ENCODE measurements at places on chromosomes 4 and X. TPM values are rescaled to one million over a fixed set of nuclear protein-coding genes. Genes with fewer than 3 reads are reported as not detected.

- DNase-seq: no peak
These were observed 30.0 kb downstream of the AFAP1 start for GRCh38 chr4:7909463-7910262.

DNA sequence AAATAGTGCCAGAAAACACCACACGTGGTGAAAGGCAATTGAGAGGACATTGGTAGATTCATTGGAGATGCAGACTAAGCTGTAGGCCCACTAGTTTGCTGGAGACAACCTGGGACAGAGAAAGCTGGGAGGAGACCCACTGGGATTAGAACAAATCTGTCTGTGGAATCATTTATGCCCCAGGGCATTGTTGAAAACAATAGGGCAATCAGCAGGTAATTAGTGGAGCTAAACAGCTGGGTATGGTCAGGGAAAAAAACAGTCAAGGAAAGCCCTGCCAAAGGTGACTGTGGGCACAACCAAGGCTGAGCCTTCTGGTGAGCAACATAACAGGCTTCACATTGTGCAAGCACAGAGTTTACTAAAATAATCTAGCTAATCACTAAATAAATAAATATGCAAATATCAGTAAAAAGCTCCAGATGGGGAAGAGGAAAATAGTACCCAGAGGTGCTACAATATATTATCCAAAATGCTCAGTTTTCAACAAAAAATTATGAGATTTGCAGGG, 9.0 kb downstream of the TCEAL3 start:
- DNase-seq: no peak

DNA sequence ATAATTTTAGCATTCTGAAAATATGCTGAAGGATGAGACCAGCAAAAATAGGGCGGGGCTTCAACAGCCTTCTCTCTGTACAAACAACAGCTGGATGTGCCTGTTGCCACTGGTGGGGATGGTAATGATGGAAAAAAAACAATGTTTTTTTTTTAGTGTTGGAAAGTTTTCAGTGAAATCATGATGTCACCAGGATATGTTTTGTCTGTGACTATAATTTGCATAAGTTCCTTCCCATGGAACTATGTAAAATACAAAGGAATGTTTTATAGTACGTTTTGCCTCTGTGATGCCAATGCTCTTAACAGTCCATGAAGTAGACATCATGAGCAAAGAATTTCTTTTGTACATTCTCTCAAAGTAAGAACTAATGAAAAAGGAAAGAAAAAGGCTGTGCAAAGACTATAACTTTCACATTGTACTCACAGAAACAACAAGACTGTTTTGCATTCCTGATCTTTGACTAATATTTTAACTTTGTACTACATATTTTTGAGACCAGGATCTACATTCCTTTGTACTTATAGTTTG, 589.7 kb downstream of the SPRY1 start:
- peak; percentile 61 for DNase-seq

GRCh38 chr4:8264106-8264505, 5.4 kb upstream of the HTRA3 start:
- DNase-seq: no peak

GRCh38 chr4:8738471-8738931, 133.1 kb downstream of the HMX1 start:
- DNase-seq: no peak

- no peak for DNase-seq
These were observed 1.8 kb downstream of the RGS12 start for GRCh38 chr4:3294401-3295241.

- no peak for DNase-seq
These were observed 205.4 kb downstream of the CFAP299 start for GRCh38 chr4:80540785-80541469.

Gene MAGEA1
- total RNA-seq: not detected

DNA sequence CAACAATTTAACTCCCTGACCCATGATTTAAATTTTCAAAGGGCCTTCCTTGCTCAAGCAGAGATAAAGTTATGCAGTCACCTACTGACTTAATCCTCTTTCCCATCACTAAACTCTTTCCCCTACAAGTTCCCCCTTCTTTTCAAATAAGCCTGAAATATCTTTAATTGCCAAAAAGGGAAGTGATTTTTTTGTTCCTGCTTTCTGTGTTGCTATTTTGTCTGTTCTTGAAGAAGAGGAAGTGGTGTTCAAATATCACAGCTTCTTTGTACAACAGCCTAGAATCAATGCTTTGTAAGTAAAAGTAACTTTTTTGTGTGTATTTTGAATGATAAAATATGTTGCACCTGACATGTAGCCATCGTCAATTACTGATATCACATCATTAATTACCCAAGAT, 595.9 kb downstream of the CENPC start:
- no peak for DNase-seq

DNA sequence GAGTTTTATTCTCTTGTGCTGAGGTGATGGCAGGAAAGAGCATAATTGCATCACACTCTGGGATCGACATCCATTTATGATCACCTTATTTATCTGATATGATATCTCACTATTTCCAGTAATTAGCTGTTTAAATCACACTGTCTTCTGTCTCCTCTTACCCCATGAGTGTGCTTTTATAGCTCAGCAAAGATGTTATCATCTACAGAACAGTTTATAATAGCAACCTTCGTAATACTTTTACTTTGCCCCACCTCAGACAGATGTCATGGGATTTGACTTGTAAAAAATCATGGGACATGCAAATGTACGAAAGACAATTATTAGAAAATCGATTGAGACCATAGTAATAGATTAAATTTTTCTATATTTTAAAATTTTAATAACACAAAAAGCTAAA, 1122.3 kb upstream of the PCDH10 start:
- no peak for DNase-seq

Gene GAGE1
- total RNA-seq: not detected

Measured in left ventricle myocardium superior (tissue), 1 donor.